ENCODE measurements at places on chromosomes 3 and 15.

DNA sequence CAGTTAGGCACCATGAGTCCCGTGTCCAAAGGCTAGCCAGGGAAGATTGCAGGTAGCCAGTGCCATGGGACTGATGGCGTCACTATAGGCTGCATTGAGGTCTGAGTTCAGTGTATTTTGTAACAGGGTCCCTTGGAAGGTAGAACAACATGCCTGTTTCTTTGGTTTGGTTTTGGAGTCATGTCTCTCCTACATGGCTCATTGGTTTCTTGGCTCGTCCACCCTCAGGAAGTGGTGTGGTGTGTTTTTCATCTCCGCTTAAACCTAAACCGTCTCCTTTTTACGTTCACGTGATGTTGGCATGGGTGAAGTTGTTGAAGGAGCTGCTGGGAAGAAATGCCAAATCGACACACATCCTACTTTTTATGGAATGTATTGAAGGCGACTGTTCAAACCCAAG, 71.6 kb downstream of the FLNB start:
- DNase-seq = no peak

- DNase-seq = no peak
Observed at GRCh38 chr3:38117163-38117716, 19.7 kb downstream of the ACAA1 start.

- DNase-seq = no peak
Observed at GRCh38 chr3:27699067-27699466, 23.1 kb downstream of the EOMES start.

- no peak for DNase-seq
Observed at GRCh38 chr3:188752850-188753249, 418.9 kb upstream of the TPRG1 start.

GRCh38 chr3:129448186-129448895, 8.3 kb downstream of the IFT122 start:
- no peak for DNase-seq

DNA sequence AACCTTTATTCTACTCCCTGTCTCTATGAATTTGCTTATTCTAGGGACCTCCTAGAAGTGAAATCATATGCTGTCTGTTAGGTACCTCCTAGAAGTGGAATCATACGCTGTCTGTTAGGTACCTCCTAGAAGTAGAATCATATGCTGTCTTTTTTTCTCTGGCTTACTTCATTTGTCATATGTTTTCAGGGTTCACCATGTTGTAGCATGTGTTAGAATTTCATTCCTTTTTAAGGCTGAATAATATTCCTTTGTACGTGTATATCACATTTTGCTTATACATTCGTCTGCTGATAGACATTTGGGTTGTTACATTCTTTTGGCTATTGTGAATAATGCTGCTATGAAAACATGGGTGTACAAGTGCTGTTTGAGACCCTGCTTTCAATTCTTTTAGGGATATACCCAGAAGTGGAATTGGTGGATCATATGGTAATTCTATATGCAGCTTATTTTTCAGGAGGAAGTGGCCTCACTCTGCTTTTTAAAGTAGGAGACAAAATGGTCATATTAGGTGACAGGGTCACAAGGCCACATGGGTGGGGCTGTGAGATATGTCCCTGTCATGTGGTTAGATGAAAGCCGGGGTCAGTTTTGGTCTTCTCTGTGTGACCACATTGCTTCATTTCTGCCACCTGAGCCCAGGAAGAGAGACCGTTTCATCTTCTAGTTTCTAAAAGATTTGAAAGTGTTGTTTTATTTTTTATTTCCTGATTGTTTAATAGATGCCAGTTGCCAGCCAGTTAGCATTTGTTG, 76.7 kb downstream of the FLNB start:
- no peak for DNase-seq

GRCh38 chr15:58738046-58738707, 11.3 kb downstream of the ADAM10 start:
- no peak for DNase-seq

- no peak for DNase-seq
Observed at GRCh38 chr3:155745795-155746550, 1.1 kb upstream of the PLCH1 start.

GRCh38 chr3:19384868-19385267, 236.6 kb downstream of the KCNH8 start:
- DNase-seq = no peak

GRCh38 chr15:45182996-45183395, 4.8 kb downstream of the SHF start:
- no peak for DNase-seq

DNA sequence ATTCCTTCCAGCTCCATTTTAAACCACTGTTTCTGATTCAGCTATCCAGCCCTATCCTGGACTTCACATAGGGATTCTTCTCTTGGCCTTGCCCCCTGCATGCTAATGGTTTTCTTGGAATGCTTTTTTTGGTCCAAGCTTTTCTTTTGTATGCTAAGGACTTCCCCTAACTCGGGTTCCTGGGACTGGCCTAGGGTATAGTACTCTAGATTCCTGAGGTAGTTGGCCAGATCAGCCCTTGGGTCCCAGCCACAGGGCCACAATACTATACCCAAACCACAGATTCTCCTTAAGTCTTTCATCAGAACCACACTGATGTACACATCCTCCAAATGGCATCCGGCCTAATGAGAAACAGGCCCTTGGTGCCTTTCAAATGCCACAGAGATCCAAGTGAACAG, 2.8 kb downstream of the FYCO1 start:
- DNase-seq = no peak

DNA sequence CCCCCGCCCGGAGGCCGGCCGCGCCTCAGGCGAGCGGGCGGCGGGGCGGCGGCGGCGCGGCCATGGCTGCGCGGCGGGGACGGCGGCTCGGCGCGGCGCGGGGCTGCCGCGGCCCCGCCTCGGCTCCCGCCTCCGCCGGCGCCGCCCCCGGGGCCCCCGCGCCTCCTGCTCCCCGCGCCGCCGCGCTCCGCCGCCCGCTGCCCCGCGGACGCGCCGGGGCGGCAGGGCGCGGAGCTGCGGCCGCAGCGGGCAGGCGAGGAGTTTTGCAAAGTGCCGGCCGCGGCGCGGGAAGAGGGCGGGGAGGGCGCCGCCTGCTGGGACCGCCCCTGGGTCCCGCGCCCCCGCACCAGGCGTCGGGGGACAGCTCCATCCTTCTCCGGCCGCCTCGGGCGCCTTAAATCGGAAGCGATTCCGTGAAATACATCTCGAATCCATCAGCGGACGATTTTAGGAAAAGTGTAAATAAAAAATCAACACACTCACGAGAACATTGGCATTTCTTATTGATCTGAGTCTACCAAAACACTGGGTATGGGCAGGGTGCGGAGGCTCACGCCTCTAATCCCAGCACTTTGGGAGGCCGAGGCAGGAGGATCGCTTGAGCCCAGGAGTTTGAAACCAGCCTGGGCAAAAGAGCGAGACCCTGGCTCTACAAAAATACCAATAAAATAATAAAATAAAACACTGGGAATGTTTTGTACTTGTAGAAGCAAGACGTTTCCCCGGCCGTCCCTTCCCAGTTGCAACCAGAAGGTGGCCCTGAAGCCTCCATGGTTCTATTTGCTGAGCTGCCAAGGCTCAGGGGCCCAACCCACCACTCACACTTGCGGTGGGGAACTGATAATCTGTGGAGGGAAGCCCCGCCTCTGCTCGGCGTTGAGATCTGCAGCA, 136.9 kb downstream of the NUP210 start:
- DNase-seq = peak; percentile 35

DNA sequence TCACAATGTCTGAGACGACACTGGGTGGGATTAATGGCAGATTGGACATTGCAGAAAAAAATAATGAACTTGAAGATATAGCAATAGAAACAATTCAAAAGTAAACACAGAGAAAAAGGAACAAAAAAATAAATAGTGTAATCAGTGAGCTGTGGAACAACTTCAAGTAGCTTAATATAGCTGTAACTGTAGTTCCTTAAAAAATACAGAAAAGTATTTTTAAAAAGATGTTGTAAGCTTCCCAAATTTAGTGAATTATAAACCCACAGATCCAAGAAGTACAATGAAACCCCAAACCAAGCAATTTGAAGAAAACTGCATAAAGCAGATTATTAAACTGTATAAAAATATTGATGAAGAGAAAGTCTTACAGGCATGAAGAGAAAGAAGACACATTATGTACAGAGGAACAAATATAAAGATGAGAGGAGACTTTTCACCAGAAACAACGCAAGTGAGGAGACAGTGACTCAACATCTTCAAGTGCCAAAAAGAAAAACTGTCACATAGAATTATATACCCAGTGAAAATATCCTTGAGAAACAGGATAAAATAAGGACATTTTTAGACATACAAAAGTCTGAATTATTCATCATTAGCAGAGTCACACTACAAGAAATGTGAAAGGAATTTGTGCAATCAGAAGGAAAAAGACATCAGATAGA, 176.4 kb downstream of the NFKBIZ start:
- no peak for DNase-seq

- DNase-seq = no peak
Observed at GRCh38 chr3:156535798-156536197, 19.1 kb downstream of the SSR3 start.

DNA sequence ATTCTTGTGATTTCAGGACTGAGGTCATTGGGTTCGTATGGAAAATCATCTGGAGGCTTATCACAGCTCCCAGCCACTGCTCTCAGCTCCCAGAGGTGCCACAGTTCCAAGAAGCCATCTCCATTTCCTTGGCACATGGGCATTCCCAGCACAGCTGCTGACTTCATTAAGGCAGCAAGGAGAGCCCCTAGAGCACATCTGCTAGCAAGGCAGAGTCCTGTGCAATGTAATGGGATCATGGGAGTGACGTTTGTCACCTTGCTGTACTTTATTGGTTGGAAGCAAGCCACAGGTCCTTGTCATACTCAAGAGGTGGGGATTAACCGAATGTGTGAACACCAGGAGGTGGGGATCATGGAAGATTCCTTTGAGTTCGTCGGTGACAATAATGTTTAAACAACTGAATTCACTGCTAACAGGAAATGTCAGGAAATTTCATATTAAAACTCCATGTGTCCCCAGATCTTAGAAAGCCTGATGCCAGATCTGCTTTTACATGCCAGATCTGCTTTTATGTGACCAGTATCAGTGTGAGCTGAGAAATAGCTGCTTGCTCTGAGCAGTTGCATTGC, 148.8 kb downstream of the GABRG3 start:
- DNase-seq = no peak

GRCh38 chr3:61899700-61900462, 338.5 kb downstream of the PTPRG start:
- no peak for DNase-seq

- no peak for DNase-seq
Observed at GRCh38 chr3:141081141-141081795, 30.1 kb downstream of the SPSB4 start.

GRCh38 chr3:39154280-39155021, 1.1 kb upstream of the CSRNP1 start:
- no peak for DNase-seq

DNA sequence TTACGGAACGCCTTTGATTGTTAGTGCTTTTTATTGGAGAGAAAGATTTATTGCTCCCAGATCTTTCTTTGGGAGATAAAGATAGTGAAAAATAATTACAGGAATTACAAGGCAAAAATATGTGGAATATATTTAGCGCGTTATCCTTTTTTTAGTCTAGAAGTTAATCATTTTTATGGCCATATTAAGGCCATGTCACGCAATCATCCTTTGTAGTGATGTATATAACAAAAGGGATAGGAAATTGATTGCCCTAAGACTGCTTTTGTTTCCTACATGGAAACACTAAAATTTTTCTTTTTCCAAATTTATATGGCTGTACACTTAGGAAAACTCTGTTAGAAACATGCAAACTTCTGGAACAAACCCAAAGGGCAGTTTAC, 1.5 kb downstream of the TRPC1 start:
- DNase-seq = no peak

- DNase-seq = no peak
Observed at GRCh38 chr15:94231723-94232468, 535 bp downstream of the MCTP2 start.

DNA sequence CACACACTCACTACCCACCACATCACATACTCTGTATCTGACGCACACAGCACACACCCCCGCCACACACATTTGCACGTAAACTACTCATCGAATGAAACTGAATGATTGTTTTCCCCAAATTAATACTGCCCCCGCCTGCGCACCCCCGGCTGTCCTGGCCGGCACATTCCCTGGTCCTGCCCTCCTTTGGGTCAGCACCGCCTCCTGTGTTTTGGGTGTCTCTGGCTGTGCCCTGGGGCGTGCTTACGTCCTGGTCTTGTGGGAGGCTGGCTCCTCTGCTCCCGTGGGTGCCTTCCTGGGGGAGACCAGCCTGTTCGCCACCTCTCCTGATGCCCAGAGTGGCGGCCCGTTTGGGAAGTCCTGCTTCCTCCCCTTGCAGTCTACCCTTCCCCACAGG, 30.2 kb downstream of the APBA2 start:
- no peak for DNase-seq

GRCh38 chr3:47635536-47635935, 56.9 kb upstream of the CSPG5 start:
- DNase-seq = no peak

GRCh38 chr3:126773783-126774182, 69.7 kb downstream of the CHCHD6 start:
- DNase-seq = no peak

DNA sequence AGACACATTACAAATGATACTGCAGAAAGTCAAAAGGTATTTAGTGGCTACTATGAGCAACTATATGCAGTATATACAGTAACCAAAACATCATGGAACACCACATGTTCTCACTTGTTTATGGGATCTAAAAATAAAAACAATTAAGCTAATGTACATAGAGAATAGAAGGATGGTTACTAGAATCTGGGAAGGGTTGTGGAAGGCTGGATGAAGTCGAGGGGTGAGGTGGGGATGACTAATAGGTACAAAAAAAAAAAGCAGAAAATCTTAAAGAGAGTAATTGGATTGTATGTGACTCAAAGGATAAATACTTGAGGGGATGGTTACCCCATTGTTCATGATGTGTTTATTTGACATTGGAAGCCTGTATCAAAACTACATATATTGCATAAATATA, 848.8 kb upstream of the GBE1 start:
- DNase-seq = no peak

- no peak for DNase-seq
Observed at GRCh38 chr15:86773736-86774135, 694.1 kb downstream of the AGBL1 start.

DNA sequence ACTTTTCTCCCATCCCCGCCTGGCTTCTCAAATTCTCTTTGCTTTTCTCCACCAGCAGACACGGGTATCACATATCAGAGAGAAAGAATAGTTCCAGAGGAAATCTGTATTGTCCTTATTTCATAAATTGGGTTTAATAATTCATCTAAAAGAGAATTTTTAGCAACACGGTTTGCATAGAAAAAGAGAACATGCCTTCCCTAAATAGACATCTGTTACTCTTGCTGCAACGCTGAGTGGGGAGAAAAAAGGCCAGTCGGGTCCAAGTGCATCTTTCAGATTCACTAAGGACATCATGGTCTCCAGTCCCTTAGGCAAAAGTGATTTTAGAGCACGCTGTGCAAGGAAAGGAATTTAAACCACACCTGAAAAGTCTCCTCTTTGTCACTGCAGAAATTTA, 201.3 kb downstream of the ABHD5 start:
- DNase-seq = no peak

DNA sequence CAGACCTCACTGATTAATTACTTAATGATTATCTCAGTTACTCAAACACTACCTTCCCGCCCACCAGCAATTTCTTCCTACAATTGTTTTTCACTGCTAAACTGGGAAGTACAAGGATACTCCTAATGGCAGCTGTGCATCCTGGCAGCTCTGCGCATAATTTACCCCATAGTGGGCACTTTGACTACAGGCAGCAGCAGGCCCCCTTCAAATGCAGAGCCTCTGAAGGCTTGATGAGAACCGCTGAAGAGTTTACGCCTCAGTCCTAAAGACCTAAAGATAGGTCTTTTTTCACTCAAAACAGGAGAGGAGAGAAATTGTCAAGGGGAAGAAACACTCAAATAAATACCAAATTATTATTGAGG, 10.7 kb downstream of the CCDC32 start:
- no peak for DNase-seq

GRCh38 chr3:184766555-184767261, 45.3 kb upstream of the VPS8 start:
- no peak for DNase-seq
